ENCODE measurements at places on chromosomes 1 and 21.

DNA sequence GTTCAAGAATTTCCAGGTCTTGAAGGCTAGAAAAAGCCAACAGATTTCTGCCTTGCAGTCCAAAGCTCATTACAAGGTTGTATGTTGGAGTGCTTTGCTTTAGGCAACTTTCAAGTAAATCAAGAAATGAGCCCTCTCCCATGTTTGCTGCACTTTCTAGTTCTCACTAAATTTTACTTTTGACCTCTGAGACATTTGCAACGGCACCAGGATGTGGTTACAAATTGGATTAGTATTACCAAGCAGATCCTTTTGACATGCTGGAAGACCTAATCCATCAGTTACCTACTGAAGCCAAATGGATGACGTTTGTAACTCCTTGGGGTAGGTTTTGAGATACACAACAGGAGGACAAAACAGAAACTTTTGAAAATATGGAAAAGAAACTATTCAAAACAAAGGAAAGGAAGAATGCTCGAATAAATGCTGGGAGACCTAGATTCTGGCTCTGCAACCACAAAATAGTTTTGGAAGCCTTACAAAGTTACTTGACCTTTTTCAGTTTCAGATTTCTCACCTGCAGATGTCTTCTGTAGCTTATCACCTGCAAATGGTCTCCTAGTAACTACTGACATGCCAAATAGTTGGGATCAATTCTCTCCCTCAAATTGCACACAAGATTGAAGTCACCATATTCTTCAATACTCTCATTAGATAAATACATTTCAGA is 251.7 kb upstream of the ADGRL2 start:
- DNase-seq: no peak

DNA sequence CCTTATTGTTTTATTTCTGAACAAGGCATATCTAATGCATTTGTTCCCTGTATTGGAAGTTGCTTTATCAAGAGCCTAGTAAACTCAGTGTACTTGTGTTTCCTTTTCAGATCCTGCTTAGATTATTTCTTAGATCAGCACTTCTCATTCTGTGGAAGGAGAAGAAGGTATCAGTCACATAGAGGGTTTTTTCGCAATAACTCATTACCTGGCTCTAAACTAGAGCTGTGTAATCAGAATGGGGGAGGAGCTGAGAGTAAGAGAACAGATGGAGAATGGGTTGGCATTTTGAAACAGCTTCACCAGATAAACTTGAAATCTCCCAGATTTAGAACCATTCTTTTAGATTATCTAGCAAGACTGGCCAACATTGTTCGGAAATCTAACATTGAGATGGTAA is 11.0 kb downstream of the AHCYL1 start:
- DNase-seq: no peak

DNA sequence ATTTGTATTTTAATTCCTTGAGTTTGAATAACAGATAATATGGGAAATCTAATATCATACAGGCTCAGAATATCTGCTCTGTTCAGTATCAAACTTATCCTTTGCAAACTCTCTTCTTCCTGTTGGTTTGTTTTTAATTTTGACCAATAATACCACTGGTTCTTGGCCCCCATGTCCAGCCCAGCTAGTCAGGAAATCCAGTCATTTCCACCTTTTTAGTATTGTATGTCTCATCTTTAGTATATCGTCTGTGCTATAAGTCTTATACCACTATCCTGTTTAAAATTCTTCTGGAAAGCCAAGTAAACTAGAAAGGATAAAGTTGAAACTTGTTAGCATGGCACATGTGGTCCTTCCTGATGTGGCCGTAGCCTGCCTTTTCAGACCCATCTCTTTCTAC is 10.7 kb downstream of the SCCPDH start:
- no peak for DNase-seq

DNA sequence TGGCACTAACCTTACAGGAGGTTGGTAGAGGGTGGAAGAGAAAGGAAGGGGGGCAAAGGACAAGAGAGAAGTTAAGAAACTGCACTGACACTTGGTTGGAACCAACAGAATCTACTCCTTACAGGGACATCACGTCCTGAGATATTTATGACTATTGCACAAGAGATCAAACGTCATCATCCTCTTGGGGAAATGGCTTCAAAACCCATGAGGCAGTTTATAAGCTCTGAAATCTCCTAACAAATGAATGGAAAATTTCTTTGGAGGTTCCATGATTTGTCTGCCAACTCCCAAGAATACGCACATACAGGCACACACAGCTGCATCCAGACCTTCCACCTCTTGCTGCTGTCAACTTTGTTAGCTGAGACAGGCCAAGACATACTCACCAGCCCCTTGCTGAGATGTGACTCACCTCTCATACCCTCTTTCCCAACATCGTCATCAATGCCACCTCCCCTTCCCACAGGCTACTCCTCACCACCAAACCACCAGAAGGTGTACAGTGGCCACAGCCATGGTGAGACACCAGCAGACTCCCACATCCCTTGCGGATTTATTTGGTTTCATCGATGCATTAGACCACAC is 135.5 kb downstream of the SETD4 start:
- DNase-seq: no peak

DNA sequence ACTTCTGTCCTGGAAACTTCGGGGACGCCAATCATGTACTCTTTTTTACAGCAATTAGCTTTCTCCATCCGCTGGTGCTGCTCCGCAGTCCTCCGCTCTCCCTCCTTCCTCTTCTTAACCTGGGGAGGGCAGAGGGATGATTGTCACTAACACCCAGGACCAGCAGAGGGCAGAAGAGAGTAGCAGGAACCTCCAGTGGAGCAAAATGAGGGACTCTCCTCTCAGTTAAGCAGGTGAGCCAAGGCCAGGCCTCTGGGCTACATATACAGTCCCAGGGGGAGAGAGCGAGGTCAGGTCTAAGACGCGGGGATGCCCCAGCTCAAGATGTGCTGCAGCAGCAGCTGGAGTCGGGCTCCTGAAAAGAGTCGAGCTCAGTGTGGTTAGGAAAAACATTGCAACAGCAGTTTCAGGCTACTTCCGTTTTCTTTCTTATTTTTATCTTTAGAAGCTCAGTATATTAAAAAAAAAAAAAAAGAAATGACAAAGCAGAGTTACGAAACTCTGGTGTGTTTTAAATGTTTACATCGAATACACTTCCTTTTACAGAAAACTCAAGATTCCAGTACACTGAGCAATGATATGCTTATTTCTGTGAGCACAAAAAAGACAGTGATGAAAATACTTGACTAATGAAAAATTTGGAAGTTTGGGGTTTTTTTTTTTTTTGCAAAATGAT is 25.7 kb upstream of the NLRP3 start:
- peak; percentile 33 for DNase-seq

DNA sequence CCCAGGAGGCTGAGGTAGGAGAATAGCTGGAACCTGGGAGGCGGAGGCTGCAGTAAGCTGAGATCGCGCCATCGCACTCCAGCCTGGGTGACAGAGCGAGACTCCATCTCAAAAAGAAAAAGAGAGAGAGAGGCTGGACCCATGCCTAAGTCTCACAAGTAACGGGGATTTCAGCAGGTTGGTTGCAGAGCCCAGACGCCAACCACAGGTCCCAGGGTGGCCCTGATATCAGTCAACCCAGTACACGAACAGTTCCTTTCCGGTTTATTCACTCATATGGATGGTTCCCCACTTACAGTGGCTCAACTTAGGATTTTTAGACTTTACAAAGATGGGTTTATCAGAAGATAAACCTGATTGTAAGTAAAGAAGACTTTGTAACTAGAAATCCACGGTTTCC is 40.9 kb downstream of the CLSTN1 start:
- no peak for DNase-seq

DNA sequence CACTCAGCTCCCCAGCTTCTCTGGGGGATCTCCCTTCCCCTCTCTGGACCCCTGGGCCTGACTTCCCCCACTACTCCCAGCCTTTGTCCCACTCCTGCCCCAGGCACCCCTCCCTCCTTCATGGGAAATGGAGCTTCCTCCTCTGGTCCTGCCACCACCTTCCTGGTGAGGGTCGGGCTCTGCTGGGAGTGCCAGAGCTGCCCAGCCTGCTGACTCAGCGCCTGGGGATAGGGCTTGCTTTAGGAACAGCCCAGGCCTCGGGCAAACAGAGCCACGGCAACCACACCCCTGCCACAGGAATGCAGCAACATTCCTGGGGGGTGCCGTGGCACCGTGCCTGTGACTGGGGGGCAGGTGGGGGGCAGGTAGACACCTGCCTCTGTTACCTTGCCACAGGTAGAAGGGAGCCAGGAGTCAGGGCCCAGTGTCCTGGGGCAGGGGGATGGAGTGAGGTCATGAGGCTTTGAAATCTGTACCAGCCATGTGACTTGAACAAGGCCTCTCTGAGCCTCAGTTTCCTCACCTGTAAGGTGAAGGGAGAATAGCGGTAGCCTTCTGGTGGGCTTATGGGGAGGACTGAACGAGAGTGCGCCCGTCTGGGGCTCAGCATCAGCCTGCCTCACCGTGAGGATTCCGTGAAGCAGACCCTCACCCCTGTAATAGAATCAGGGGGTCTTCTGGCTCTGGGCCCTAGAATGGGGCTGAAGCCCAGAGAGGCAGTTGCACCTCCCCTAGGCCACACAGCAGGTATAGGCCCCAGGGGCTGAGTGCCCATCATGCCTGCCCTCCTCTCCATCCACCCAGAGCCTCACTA is 17.8 kb upstream of the EPHA2 start:
- no peak for DNase-seq

GRCh38 chr1:117295001-117295400 is 72.2 kb upstream of the MAN1A2 start:
- no peak for DNase-seq

All from NCI-H1105 treated with DMSO at 0.1 percent for 48 hours (cell line).